Natural killer cell (primary cell): ENCODE measurements at places on chromosomes 5 and 9. TPM values are rescaled to one million over a fixed set of nuclear protein-coding genes. Genes with fewer than 3 reads are reported as not detected.

Gene RAB14
- 67.6 TPM for total RNA-seq

Gene COL5A1
- 0.23 TPM for total RNA-seq

- H3K27me3 ChIP-seq, result no peaks in the 10 kb centered on the region
- no peak for DNase-seq
- no peaks in the 10 kb centered on the region for H3K4me1 ChIP-seq
- H3K4me3 ChIP-seq, result no peak overlapping the region
Measured at GRCh38 chr5:79227484-79228025, 8.4 kb upstream of the JMY start.

Gene STKLD1
- 1.1 TPM for total RNA-seq

Gene ZNF367
- total RNA-seq, result 4.5 TPM

GRCh38 chr5:96572864-96573512, 89.2 kb upstream of the CAST start:
- H3K4me1 ChIP-seq, result no peaks in the 10 kb centered on the region
- no peak overlapping the region for H3K4me3 ChIP-seq
- no peak for DNase-seq
- no peak overlapping the region for H3K27ac ChIP-seq
- no peaks in the 10 kb centered on the region for H3K27me3 ChIP-seq

Gene ABO
- 0.20 TPM for total RNA-seq

DNA sequence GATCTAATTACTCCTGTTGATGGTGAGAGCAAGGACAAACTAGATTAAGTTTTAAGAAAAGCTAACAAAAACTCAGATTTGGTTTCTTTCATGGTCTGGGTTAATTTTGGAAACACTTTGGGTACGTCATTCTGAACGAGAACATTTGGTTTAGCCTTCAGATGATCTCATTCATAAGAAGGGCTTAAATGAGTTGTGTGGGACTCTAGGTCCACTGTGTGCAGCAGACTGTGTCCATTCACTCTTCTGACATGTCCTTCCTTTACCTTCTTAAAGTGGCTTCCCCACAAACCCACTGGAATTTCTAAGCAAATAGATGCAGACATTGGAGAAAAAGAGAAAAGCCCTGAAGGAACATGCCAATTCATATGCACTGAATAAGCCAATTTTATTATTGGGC, 96.8 kb downstream of the FBXO4 start:
- H3K4me3 ChIP-seq, result no peak overlapping the region
- H3K27ac ChIP-seq, result no peak overlapping the region
- H3K27me3 ChIP-seq, result peaks cover 4% of the 10 kb centered on the region

- no peaks in the 10 kb centered on the region for H3K36me3 ChIP-seq
- H3K27ac ChIP-seq, result no peak overlapping the region
- no peak overlapping the region for H3K4me3 ChIP-seq
- H3K27me3 ChIP-seq, result no peaks in the 10 kb centered on the region
- H3K4me1 ChIP-seq, result no peaks in the 10 kb centered on the region
Measured at GRCh38 chr9:105044518-105044917, 116.6 kb upstream of the ABCA1 start.

DNA sequence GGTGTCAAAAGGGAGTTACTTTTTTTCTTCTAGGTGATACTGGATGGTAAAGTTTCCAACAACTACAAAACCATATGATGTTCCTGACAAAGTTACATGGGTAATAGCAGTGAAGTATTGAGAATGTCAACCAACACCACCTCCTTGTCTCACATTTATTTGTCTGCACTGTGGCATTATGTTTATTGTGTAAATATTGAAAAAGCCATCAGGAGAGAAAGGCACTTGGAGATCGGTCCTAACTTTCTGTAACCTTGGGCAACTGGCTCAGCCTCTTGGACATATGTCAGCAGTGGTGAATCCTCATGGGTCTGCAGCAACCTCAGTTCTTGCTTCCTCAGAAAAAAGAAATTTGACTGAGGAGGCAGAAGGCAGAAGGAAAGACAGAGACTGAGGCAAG, 50.0 kb upstream of the ICE1 start:
- no peaks in the 10 kb centered on the region for H3K36me3 ChIP-seq
- no peak for DNase-seq
- H3K4me3 ChIP-seq, result no peak overlapping the region
- H3K27me3 ChIP-seq, result no peaks in the 10 kb centered on the region
- no peaks in the 10 kb centered on the region for H3K4me1 ChIP-seq

GRCh38 chr9:136614967-136615623, 47.6 kb upstream of the EGFL7 start:
- no peaks in the 10 kb centered on the region for H3K36me3 ChIP-seq
- H3K4me3 ChIP-seq, result no peak overlapping the region
- no peaks in the 10 kb centered on the region for H3K27me3 ChIP-seq
- no peak for DNase-seq
- no peak overlapping the region for H3K27ac ChIP-seq

- no peaks in the 10 kb centered on the region for H3K27me3 ChIP-seq
- H3K36me3 ChIP-seq, result no peaks in the 10 kb centered on the region
- no peaks in the 10 kb centered on the region for H3K4me1 ChIP-seq
- H3K27ac ChIP-seq, result no peak overlapping the region
Measured at GRCh38 chr9:115086461-115086860, 31.5 kb downstream of the TNC start.

DNA sequence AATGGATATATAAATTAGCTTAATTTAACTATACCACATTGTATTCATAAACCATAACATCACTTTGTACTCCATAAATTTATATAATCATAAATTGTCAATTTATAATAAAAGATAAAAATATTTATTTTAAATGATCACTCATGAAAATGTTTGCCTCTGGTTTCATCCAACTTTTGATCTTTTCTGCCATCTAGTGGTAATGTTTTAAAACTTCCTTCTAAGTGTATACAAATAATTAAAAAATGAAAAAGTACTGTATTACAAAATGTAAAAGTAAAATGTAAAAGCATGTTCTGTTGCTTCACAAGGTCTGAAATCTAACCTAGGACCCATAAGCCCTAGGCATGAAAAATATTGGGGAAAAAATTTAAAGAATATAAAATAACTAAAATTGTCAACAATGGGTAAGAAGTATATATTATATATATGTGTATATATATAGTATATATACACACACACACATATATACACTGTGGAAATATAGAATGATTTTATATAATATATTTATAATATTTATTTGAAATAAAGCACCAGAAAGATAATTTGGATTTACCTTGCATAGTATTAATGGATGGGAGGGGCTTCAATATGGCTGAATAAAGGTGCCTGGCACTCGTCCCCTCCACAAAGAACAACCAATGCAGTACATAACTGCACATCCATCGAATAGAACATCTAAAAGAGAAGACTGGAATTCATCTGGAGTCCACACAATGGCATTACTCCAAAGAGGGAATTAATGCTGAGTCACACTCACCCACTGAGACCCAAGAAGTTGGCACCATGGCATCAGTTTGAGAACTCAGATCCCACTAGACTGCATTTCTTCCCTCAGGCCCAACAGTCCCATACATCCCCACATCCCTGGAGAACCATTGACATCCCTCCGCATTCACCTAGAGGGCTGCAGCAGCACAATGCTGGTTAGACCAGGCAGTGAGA, 32.5 kb downstream of the ANXA1 start:
- no peak overlapping the region for H3K27ac ChIP-seq
- no peaks in the 10 kb centered on the region for H3K4me1 ChIP-seq
- H3K27me3 ChIP-seq, result no peaks in the 10 kb centered on the region
- no peak for DNase-seq
- no peaks in the 10 kb centered on the region for H3K36me3 ChIP-seq

DNA sequence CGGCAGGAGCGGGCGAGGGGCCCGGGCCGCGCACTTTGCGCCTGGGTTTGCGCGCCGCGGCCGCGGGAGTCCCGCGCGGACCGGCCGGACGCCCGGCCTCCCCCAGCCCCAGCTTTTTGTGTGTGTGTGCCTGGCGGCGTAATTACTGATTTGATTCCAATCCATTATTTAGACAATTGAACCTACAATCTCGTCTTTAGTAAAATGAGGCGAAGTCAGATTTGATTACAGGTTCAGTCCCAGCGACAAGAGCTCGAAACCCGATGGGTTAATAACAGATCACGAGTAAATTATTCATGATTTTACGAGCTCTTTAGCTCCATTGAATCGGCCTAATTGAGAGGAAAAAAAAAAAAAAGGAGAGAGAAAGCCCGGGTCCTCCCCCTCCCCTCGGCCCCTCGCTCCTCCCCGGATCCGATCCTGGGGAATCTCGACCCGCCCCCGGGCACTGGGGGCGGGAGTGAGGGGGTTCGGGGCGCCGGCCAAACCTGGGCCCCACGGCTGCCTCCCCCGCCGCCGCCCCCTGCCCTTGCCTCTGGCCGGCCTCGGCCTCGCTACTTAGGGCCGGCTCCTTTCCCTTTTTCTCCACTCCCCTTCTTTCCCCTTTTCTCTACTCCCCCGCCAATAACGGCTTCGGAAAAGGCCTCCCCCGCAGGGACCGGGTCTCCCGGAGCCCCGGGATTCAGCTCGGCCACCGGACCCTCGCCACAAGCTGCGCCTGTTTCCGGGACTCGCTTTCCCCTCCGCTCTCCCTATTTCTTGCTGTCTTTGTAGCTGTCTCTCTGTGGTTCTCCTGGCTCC, 6.6 kb downstream of the LHX2 start:
- peaks cover 82% of the 10 kb centered on the region for H3K27me3 ChIP-seq
- peaks cover 36% of the 10 kb centered on the region for H3K4me1 ChIP-seq
- no peak overlapping the region for H3K4me3 ChIP-seq

Gene KLHL3
- 14.0 TPM for total RNA-seq

Gene PAEP
- not detected for total RNA-seq

Gene MOB3B
- total RNA-seq, result 0.30 TPM

DNA sequence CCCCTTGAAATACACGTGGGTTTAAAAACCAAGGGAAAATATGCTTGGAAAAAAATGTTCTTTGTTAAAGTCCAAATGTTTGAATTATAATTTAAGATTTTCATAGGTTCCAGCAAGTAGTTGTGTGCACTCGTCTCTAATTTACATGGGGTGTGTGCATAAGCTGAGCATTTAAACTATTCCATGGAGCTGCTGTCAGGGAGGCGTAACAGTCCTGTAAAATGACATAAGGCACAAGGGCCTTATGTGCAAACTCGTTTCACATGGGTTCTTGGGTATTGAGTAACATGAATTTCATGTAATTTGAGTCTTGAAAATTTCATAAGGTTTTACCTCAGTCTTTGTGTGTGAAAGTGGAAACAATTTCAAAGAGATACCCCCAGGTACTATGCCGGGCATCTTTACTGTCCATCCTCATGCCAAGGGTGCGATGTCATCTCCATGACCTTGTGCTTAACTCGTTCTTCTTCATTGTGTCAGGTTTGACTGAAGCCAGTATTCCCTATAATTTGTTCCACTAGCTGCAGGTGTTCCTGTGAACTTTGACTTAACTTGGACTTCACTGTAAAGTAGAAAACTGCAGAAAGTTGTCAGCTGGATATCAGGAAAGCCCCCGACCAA, 359.3 kb downstream of the SH3GL2 start:
- DNase-seq, result no peak
- H3K4me1 ChIP-seq, result no peaks in the 10 kb centered on the region
- no peaks in the 10 kb centered on the region for H3K36me3 ChIP-seq
- H3K27ac ChIP-seq, result no peak overlapping the region

Gene CDC20B
- total RNA-seq, result not detected

DNA sequence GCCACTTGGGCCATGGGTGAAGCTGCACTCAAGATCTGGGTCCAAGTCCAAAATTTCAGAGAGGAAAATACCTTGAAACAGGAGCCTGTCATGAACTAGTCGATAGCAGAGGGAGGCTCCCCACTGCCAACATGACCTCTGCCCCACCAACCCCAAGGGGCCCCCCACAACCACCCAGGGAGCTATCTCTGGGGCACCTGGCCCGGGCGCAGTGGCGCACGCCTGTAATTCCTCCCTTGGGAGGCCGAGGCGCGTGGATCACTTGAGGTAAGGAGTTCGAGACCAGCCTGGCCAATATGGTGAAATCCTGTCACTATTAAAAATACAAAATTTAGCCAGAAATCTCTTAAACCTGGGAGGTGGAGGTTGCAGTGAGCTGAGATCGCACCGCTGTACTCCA, 20.1 kb upstream of the HMCN2 start:
- peaks cover 2% of the 10 kb centered on the region for H3K27me3 ChIP-seq
- no peak for DNase-seq
- H3K36me3 ChIP-seq, result no peaks in the 10 kb centered on the region
- no peak overlapping the region for H3K27ac ChIP-seq
- H3K4me3 ChIP-seq, result no peak overlapping the region

Gene EIF4EBP3
- total RNA-seq, result 6.0 TPM

Gene ATP10B
- total RNA-seq, result not detected

Gene SPATA31A1
- not detected for total RNA-seq

Gene C9
- total RNA-seq, result not detected

DNA sequence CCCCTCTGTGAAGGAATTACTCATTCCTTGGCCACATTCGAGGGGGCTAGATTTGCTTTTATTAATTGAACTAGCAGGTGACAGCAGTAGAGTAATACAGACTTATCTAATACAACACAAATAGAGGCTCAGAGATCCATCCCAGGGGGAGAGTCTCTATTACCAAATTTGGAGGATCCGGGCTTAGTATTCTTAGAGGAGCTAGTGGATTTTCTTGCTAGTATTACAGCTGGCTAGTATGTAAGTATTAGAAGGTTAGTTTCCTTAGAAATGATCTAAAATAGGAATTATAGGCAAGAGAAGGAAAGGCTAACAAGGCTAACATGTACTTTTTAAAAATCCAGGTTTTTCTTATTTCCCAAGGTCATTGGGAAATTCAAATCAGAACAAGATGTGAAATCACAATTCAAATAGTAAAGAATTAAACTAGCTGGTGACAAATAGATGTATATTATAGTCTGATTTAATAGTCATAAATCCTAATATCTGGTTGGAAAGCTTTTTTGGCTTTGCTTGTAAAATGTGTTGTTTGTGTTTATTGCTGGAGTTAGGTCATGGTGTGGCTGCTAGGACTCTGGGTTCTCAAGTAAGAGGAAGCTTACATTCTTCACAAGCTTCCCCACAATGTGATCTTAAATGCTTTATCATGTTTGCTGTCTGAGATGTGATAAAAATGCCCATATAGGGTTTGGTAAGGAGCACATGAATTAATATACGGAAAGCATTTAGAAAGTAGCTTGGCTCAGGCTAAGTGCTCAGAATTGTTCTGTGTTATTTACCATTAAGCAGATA, 160.4 kb upstream of the MPDZ start:
- DNase-seq, result no peak
- no peaks in the 10 kb centered on the region for H3K36me3 ChIP-seq
- no peaks in the 10 kb centered on the region for H3K27me3 ChIP-seq
- H3K4me1 ChIP-seq, result no peaks in the 10 kb centered on the region
- H3K4me3 ChIP-seq, result no peak overlapping the region

- DNase-seq, result no peak
- H3K4me3 ChIP-seq, result no peak overlapping the region
- no peaks in the 10 kb centered on the region for H3K27me3 ChIP-seq
- no peak overlapping the region for H3K27ac ChIP-seq
Measured at GRCh38 chr5:169974121-169974770, 6.0 kb downstream of the INSYN2B start.

Gene HARS2
- total RNA-seq, result 45.6 TPM
